ENCODE measurements at places on chromosomes 3 and 15. TPM values are rescaled to one million over a fixed set of nuclear protein-coding genes. Genes with fewer than 3 reads are reported as not detected.

DNA sequence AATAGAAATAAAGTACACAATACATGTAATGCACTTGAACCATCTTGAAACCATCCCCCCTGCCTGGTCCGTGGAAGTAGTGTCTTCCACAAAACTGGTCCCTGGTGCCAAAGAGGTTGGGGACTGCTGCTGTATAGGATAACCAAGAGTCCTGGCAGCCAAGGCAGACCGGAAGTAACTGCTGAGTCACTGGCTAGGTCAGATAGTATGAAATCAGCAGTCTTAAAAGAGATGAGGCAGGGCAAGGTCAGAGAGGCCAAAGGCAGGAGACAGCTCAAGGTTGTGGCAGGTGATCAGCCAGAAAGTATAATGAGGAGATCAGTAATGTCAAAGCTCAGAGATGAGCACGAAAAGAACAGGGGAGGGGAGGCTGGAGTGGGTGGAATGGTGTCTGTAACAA is 60.2 kb downstream of the MAP3K13 start:
- DNase-seq, result no peak

DNA sequence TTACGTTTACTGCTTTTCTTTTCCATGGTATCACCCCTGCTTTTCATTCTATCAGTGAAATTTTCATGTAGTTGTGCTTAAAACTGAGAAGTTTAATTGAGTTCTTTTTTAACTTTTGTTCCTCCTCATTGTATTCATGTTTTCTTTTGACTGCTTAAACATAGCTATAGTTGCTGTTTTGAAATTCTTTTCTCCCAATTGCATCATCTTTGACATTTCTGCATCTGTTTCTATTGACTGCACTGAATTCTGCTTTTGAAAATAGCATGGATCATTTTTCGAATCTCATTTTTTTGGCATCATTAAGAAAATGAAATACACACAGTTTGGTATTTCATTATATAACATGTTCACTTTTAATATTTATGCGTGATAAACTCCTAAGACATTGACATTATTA is 694.9 kb downstream of the MECOM start:
- DNase-seq, result no peak

DNA sequence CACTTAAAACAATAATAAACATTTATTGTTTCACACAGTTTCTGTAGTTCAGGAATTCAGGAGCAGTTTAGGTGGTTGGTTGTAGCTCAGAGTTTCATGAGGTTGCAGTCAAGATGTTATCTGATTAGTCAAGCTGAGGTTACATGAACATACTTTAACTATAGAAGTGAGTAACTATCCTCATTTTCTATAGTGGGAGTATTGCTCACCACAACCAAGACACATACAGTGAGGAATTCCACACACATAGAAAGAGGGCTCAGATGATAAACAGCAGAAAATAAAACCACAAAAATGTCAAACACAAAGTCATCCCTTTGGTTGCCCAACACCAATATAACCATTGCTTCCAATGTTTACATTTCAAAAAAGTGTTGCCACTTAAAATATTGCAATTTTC is 13.6 kb downstream of the SCN11A start:
- no peak for DNase-seq

GRCh38 chr3:1179146-1179545 is 86.3 kb downstream of the CNTN6 start:
- no peak for DNase-seq

- DNase-seq, result no peak
Observed at GRCh38 chr3:125238759-125239158, 26.2 kb upstream of the SLC12A8 start.

- DNase-seq, result no peak
Observed at GRCh38 chr3:134466331-134466730, 19.5 kb downstream of the ANAPC13 start.

DNA sequence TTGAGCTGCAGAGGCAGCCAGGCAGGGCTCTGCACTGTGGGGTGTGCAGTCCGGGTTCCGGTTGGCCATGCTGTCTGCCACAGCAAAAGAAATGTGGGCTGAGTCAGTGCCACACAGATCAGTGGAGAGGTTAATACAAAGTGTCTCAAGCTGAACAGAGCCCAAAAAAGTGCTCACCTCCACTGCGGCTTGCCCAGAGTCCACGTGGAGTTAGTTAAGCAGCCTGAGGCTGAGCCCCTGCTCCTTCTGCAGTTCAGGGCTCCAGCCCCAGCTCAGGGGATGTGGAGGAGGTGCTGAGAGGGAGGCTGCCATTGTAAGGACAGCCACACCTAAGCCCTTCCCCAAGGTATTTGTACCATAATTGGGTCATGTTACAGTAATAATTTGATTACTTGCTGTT is 85.3 kb downstream of the LRRK1 start:
- DNase-seq, result no peak

KLHL6 gene
- total RNA-seq, result not detected

SAXO2 gene
- total RNA-seq, result 3.1 TPM

TF gene
- 0.06 TPM for total RNA-seq

KLHL40 gene
- not detected for total RNA-seq

CDCP1 gene
- 23.3 TPM for total RNA-seq

Data from H1 (cell line).